Activated CD8-positive, alpha-beta memory T cell treated with anti-CD3 and anti-CD28 coated beads, Interleukin-2, amount 50 U/mL, for 48 hours (primary cell): ENCODE measurements at places on chromosomes 3 and 15.

- DNase-seq: no peak
Measured at GRCh38 chr15:99983886-99984286, 250.6 kb upstream of the LYSMD4 start.

DNA sequence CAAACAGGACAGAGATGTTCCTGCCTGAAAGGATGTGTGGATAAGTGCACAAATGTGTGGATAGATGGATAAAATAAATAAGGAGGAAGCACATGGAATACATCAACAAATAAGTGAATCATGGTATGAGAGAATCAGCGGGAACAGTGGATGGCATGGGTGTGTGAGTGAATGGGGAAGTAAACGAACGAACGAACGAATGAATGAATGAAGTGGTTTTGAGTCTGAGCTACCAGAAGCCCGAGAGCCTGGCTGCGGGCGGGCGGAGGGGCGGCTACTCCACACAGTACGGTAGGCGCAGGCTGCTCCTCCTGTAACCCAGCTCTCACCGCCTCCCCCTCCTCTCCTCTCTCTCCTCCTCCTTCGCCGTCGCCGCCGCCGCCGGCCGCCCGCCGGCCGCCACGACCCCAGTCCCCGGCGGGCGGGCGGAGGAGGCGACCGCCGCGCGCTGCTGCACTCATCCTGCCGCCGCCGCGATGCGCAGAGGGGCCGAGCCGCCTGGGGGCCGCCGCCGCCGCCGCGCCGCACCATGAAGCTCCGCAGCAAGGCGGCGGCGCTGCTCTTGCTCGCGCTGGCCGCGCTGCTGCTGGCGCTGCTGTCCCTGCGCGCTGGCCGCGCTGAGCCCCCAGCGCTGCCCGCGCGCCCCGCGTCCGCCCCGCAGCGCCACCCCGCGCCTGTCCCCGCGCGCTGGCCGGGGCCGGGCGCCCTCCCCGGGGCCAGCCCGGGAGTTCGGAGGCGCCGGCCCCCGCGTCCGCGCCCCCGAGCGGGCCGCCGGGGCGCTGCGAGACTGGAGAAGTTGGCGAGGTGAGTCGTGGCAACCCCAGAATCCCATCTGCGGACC lies at the start of gene GXYLT2:
GXYLT2 (plus strand) TSS at position 342 of the 841 bp plus-strand sequence; CDS start at position 530, 188 bp downstream.
- DNase-seq: peak; percentile 67

DNA sequence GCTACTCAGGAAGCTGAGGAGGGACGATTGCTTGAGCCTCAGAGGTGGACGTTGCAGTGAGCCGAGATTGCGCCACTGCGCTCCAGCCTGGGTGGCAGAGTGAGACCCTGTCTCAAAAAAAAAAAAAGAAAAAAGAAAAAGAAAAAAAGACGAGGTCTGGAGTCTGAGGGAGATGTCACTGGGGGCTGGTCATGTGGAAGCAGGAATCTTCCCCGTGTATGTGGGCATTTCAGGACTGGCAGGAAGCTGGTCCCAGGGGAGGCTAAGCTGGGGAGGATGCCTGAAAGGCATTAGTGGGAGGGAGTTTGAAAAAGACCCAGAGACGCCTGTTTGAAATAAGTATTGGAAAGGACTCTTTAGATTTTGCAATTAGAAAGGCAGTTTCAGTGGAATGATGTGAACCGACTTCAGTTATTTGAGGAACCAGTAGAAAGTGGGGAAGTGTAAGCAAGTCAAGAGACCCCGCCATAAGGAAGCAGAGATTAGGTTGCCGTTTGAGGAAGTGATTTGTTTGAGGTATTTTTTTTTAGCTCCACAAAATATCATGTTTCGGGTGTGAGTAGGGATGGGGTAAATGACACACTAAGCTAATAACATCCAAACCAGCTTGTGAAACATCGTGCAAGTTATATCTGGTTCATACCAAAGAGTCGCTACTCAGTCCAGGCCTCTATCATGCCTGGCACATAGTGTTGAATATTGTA lies 55.5 kb downstream of the ST6GAL1 start:
- DNase-seq: no peak

- no peak for DNase-seq
Measured at GRCh38 chr3:116815831-116816588, 106.4 kb downstream of the TUSC7 start.

GRCh38 chr15:57149196-57149595 lies 227.1 kb upstream of the CGNL1 start:
- DNase-seq: no peak

DNA sequence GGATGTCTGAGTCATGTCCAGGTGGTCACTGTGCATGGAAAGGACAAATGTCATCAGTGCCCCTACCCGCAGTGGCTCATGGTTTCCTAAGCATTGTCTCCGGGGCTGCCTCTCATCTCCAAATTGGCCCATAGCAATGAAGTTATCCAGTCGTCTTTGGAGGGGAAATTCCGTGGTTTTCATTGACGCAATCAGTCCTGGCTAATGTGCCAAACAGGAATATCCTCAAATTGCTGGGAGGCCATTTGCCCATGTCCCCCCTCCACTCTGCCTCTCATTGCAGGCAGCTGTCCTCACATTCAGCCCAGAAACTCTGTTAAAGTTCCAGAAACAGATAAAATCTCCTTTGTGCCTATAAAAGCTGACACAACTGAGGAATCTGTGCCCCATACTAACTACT lies 81.6 kb downstream of the MCTP2 start:
- DNase-seq: no peak

GRCh38 chr3:119148493-119149180 lies 2.7 kb downstream of the TEX55 start:
- no peak for DNase-seq

DNA sequence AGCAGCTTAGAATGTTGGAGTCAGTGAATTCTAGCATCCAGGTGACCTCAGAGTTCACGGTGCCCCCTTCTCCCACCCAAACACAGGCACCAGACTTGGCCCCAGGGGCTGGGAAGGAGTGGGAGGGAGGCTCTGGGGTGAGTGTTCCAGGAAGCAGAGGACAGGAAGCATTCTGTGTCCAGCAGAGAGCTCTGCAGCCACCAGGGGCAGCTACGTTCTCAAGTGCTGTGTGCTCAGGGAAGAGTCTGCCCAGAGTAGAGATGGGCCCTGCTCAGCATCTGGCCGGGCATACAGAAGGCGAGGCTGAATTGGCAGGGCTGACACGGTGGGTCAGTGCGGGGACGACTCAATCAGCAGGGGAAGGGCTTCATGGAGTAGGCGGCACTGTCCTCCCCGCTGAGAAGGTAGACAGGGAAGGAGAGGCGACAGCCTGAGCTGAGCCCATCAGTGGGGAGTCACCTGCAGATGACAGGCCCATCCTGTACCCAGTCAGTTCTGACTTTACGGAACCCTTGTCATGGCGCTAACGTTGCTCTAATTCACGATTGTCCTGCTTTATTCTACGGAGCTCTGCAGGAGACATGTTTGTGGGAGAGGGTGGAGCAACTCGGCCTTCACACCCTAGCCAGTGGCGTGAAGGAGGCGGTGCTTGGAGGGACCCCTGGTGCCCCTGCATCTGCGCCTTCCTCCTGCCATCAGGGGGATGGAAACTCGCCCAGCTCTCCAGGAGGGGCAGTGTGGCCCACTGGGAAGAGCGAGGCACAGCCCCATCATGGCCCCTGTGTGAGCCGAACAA lies 82.2 kb downstream of the C3orf70 start:
- no peak for DNase-seq

- peak; percentile 66 for DNase-seq
Measured at GRCh38 chr3:43996379-43997301, 245.0 kb upstream of the TOPAZ1 start.

DNA sequence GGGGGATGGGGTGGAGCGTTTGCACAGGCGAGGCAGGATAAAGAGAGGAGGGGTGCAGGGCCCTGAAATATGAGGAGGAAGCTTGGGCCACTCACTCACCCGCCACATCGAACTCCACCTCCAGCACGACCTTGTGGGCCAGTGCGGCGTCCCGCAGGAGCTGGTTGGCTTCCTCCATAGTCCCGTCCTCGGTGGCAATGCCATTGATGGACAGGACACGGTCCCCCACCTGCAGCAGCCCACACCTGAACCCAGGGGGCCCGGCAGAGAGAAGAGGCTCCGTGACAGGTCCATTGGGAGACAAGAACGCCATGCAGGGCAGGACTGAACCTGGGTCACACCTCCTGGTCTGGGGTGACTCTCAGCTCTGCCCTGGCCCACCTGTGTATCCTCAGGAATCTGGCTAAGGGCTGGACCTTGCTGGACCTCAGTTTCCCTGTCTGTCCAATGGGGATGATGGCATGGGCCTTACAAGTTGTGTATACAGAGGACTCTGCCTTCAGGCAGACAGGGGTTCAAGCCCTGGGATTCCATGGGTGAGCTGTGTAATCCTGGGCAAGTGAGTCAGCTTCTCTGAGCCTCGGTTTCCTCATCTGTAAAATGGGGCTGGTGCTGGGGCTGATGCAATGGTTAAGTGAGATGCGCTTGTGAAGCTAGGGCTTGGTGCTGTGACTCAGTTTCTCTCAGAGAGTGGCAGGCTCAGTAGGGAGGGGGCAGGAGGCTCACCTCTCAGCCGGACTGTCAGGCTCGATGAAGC lies 26.4 kb downstream of the GRIP2 start:
- peak; percentile 37 for DNase-seq

GRCh38 chr15:82176542-82176941 lies 86.0 kb downstream of the EFL1 start:
- DNase-seq: no peak

GRCh38 chr15:32877252-32878019 lies 159.6 kb downstream of the GREM1 start:
- DNase-seq: no peak

GRCh38 chr15:60095711-60096110 lies 91.6 kb downstream of the FOXB1 start:
- no peak for DNase-seq

DNA sequence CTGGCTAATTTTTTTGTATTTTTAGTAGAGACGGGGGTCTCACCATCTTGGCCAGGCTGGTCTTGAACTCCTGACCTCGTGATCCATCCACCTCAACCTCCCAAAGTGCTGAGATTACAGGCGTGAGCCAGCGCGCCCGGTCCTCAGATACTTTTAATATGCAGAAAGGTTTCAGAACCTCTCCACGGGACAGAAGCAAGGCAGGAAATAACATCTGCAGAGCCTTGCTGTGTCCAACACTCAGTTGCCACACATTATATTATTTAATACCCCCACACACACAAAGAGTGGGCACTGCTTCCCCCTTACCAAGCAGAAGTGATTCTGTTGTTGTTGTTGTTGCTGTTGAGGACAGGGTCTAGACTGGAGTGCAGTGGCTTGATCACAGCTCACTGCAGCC lies 28.0 kb downstream of the OSBPL10 start:
- no peak for DNase-seq
